ENCODE measurements at places on chromosomes 16 and 17.
A peak's percentile ranks its signal among the peaks of the same experiment; 100 is the strongest.

GRCh38 chr17:76088041-76088867 lies 9.3 kb downstream of the ZACN start:
- no peak for DNase-seq

DNA sequence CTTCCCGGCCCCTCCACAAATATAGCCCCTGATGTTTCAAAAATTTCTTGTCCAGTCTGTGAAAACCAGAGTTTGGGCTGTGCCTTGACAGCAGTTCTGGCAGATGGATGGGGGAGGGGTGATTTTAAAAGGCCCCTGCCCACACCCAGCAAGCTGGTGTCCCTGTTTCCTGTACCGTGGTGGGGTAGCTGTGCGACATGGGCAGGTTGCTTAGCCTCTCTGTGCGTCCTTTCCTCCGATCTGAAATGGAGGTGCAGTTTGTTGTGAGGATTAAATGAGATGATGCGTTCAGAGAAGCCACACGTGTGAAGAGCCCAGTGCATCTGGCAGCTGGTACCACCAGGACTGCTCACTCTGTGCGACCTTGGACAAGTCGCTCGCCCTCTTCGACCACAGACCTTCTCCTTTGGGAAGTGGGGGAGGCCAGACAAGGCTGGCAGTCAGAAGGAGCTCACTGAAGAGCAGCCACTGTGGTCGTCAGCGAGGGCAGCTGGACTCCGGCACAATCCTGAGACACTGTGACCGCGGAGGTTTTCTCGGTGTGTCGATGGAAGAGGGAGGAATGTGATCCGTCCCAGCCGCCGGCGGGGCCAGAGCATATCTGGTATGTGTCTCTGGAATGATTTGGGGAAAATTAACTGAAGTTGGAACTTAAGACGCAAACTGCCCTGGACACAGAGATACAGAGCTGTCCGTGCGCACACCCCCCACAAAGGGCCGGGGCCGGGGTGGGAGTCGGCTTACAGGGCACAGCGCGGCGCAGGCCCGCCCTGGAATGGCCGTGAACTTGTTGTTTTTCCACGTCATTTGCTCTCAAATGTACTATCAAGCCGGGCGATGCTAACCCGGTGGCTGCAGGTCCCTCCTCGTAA lies 721 bp upstream of the WFIKKN2 start:
- DNase-seq: no peak

- no peak for DNase-seq
Measured at GRCh38 chr17:39921323-39921722, 2.9 kb upstream of the GSDMB start.

GRCh38 chr17:66963909-66964771 lies at the start of gene CACNG4:
Gene CACNG4, plus strand, starts transcription at chr17:66964707. Its CDS starts 205 bp downstream, at chr17:66964912.
- no peak for DNase-seq

DNA sequence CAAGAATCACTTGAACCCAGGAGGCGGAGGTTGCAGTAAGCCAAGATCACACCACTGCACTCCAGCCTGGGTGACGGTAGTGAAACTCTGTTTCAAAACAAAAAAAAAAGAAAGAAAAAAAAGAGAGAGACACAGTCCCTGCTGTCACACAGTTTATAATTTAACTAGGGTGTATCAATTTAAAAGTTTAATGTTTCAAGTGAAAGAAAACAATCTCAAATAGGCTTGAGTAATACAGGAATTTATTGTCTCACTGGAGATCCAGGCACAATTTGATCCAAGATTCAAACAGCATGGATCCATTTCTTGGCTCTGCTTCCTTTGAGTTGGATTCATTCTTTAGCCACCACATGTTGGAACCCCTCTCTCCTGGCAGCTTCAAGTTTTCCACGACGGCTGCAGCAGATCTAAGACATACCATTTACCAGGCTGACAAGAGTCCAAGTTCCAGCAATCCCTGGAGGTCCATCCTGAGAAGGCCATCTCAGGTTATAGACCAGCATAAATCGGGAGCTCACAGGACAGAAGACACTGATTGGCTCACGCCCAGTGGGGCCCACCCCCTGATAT lies 97.5 kb downstream of the YPEL2 start:
- DNase-seq: no peak

DNA sequence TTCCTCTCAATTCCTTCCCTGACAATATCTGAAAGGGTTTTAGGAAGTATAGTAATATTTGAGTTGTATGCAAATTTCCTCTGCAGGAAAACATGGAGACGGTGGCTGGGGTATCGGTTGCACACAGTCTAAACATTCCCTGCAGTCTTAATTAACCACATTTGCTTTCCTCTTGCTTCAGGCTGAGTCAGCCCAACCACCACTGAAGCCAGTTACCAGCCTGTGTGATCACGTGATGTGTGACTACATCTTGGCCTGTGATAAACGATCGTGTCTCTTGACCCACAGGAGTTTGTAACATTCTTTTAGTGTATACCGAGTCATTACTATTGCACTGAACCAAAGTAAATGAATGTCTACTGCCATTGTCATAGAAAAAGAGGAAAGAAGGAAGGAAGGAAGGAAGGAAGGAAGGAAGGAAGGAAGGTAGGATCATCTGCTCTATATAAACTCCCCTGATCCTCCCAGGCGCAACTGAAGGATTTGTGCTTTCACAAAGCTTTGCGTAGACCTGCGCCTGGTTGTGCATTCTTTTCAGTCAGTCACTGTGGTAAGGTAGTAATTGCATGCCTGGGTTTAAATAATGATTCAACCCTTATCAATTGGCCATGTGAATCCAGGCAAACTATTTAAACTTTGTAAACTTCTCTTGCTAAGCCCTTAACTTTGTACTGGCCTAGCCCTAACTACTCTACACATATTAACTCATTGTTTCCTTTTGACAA lies 280.6 kb upstream of the SALL1 start:
- DNase-seq: peak; percentile 44

DNA sequence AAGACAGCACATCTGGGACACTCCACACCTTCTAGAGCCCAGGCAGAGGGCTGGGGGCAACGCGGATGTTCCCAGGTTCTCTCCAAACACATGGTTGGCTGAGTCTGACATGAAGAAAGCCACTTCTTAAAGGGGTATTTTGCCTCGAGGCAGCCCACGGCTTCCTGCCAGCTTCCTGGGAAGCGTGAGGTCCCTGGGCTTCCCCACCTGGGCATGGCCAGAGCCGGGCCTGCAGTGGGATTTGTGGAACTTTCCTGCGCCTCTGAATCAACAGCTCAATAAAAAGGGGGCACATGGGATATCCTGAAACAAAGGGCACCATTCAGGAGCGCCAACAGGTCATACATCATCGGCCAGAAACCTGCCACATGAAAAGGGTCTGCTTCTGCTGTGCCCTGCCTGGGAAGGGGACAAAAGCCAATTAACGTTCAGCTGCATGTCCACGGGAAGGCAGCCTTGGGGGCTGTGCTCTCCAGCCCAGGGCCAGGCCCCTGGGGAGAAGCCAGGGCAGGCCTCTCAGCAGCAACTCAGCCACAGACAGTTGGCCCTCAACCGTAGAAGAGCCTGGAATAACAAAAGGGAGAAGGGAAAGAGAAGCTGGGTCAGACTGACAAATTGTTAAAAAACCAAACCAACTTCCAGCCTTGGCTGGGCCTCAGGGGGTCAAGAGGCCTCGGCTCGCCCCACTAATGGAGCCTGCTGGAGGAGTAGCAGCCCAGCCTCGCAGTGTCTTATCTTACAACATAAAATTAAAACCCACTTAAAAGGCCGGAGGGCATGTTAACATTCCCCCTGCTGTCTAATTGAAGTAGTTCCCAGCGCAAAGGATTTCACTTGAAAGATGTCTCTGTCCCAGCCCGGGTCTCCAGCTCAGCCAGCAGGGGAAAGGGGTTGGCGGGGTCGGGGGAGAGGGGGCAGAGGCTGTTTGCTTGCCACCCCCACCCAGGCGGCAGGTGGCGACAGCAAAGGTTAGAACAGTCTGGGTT lies 34.2 kb downstream of the TBX4 start:
- no peak for DNase-seq

DNA sequence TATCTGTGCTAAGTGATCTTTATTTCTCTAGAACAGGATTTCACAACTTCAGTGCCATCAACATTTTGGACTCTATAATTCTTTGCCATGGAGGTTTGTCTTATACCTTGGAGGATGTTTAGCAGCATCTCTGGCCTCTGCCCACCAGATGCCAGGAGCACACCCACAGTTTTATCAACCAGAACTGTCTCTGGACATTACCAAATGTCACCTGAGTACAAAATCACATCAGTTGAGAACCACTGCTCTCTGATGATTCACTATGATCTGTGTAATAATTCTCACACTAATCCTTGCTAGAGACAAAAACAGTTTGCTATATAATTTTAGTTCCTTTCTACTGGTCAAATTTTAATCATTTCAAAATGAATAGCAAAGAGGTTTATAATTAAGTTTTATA lies 102.8 kb upstream of the AMZ2 start:
- no peak for DNase-seq

- no peak for DNase-seq
Measured at GRCh38 chr17:73788111-73788510, 143.9 kb upstream of the SDK2 start.

- peak; percentile 41 for DNase-seq
Measured at GRCh38 chr17:80263253-80264204, 2.9 kb downstream of the RNF213 start.

DNA sequence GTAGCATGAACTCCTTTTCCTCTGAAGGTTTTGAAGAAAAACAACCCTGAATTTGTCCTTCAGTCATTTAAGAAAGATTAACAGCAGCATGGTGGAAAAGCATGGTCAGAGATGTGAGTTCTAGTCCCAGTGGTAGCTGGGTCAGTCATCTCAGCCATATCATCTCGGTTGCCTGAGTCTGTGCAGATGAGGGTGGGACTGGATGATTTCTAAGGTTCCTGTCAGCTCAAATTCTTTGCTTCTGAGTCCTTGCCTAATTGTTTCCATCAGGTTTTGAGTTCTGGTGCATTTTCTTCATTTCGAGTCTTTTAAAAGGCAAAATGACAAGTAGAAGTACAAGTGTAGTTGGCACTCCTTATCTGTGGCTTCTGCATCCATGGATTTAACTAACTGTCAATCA lies 63.9 kb downstream of the TNRC6C start:
- no peak for DNase-seq

- no peak for DNase-seq
Measured at GRCh38 chr17:57211543-57211942, 44.8 kb upstream of the MSI2 start.
